ENCODE measurements at places on chromosomes 6 and 20.
A peak's percentile ranks its signal among the peaks of the same experiment; 100 is the strongest.

DNA sequence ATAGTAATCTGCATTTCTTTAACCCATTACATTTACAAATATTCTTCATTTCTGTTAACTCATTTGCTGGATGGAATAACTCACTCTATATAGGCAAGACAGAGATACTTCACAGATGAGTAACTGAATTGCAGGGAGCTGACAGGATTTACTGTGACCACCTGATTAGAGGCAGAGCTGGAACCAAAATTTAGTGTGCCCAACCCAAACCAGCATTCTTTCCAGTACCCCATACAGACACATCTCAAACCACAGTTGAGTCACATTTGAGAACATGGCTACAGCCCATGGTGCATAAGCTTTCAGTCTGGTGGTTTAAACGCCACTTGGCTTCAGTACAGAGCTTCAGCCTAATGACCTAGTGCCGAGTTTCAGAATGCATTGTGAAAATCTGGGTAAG is 138.4 kb upstream of the TENT5A start:
- DNase-seq: no peak

DNA sequence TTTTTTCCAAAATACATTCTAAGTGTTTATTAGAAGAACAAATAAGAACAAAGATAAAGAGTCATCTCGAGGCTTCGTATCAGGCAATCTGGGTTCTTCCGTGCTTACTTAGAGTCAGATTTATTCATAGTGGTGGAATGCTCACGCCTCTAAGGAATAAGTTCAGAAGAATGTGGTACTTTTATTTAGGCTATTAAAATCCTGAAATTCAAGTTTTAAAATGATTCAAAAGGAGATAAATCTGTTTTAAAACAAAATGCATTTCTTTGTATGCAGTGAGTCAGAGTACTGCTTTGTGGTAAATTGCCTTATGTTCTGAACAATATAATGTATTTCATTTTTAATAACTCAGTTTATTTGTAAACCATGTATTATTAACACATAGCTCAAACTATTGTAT is 89.1 kb downstream of the FUT9 start:
- no peak for DNase-seq

DNA sequence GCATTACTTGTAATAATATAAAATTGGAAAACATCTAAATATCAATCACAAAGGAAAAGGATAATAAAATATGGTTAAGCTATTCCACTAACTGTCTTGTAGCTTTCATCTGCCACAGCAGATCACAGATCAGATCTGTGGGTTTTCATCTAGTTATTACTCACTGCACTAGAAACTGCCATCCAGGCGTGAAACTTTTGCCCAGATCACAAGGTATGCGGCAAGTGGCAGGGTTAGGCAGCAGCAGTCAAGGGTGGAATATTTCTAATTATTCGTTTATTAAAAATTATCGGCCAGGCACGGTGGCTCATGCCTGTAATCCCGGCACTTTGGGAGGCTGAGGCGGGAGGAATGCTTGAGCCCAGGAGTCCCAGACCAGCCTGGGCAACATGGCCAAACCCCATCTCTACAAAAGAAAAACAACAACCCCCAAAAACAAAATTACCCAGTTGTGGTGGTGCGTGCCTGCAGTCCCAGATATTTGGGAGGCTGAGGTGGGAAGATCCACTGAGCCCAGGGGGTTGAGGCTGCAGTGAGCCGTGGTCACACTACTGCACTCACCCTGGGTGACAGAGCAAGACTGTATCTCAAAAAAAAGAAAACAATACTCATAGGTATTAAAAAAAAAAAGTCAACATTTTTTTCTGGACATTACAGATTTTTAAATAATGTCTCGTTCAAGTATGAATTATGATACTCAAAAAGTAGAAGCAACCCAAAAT is 32.1 kb downstream of the BEND3 start:
- DNase-seq: peak; percentile 71

DNA sequence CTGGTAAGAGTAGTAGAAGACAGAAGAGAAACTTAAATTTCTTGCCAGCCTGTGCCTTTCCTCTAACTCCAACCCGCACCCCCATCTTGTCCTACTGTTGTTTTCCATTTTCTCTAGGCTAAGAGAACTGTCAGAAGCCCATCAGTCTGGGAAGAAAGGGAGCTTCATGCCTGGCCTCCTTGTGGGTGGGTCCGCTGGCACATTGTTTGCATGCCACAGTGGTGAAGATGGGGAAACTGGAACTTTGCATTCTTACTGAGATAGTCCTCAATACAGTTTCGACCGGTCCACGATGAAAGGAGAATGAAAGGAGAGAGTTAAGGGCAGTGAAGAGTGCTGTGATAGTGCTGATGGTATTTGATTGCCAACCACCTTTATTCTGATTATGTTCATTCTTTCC is 103.1 kb downstream of the TCP11 start:
- DNase-seq: no peak

DNA sequence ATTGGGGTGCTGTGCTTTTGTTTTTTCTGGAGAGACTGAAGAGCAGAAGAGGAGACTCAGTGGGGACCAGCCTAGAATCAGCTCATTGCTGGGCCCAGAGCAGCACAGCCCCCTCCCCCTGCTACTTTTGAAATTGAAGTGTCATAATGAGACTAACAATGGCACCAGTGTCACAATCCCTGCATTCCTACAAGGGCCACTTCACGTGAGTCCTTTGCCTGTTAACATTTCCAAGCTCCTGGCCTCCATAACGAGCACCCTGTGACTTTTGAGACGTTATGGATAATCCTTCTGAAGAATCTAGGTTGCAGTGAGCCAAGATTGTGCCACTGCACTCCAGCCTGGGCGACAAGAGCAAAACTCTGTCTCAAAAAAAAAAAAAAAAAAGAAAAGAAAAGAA is 41.7 kb downstream of the CNBD2 start:
- DNase-seq: no peak

DNA sequence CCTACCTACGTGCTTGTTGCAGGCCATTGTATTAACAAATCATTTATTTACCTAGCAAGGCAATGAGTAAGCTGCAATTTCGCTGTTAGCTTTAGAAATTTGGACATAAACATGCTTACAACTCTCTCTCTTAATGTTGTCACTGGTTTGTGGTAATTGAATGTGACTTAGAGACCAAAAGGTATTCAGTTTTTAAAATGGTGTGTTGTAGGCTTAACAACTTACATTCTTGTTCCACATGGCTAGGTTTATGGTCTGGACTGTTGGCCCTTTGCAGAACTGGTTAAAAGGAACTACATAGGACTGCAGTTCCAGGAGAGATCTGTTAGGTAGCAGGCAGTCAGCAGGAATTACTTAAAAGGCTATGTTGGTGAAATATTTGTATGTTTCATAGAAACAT is 10.3 kb upstream of the CTAGE9 start:
- DNase-seq: no peak

- DNase-seq: peak; percentile 67
These were observed 245.0 kb downstream of the GMPR start for GRCh38 chr6:16483315-16483875.

DNA sequence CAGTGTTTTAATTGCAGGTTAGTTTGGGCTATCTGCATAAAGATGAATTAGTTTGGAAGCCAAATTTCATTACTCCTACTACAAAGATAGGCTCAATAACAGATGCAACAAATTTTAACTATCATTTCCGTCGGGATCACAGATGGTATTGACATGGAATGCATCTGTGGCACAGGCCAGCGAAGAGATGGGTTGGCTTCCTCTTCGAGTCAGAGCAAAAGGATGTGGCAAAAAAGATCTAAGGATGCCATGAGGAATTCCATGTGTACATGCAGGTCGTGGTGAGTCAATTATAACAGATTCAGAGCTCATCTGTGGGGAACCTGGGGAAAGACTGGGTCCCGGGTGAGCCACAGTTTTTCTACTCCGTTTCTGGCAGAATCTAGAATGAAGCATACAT is 83.0 kb upstream of the CITED2 start:
- no peak for DNase-seq

DNA sequence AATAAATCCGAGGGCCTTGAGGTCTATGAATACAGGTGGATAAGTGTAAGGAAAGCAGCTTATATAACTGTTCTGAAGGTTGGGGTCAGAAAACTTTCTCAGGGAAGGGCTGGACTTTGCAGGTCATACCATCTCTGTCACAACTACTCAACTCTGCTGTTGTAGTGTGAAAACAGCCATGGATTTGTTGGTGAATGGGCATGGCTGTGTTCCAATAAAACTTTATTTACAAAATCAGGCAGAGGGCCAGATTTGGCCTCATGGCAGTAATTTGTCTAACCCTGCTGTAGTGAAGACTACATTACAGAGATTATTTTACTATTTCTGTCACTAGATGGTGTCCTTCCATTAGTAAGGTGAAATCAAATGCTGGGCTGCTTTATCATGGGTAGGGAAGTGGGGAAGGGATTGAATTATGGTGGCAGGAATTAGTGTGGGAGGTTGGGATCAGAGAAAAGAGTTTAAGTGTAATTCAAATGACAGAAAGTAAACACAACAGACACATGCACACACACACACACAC is 409.6 kb upstream of the CHD6 start:
- DNase-seq: no peak

Data from activated CD4-positive, alpha-beta T cell treated with anti-CD3 and anti-CD28 coated beads, Interleukin-2, Interleukin-6, amounts not matched to agents 100 ng/mL and 50 ng/mL, durations not matched to agents 16 hours and 8 hours (primary cell).